ENCODE measurements at places on chromosomes 5 and 9.

DNA sequence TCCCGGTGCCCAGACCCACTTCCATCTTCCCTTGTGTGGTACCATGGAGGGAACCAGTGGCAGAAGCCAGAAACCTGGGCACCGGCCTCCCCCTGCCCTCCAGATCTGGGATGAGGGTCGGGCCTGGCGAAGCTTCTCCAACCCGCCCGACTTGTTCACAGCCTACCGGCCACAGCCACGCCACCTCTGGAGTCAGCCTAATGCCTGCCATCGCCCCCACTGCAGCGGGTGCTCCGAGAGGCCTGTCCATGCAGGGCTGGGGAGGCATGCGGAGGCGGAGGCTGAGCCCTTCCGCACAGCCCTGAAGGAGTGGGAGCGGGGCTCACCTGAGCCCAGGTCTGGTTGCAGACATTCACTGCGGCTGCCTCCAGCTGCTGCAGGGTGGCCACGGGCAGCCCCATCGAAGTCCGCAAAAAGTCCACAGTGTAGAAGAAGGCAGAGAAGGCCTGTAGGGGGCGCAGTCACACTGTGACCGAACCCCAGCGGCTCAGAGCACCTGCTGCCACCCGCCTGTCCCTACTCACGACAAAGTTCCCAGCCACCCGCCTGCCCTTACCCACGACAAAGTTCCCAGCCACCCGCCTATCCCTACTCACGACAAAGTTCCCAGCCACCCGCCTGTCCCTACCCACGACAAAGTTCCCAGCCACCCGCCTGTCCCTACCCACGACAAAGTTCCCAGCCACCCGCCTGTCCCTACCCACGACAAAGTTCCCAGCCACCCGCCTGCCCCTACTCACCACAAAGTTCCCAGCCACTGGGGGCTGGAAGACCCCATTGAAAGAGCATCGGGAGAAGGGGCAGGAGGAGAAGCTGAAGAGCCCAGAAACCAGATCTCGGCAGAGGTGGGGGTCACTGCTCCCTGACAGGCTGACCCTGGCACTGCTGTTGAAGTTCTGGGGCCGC is 3.8 kb upstream of the NPDC1 start:
- peak; percentile 33 for DNase-seq

DNA sequence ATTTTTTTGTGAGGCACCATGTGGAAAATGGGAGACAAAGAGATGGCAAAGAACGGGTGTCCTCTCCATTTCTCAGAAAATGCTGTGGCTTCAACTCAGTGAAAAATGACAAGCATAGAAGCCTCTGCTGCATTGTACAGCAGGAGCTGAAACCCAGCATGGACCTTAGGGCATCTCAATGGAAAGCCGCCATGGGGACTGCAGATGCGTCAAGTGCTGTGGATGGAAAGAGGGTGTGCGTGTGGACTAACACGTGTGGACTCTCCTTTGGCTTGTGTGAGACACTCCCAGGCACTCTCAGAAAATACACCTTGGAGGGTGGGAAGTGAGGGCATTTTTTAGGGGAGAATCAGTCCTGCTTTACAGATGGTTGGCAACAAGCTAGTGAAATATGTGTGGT is 2.2 kb upstream of the GLRX start:
- DNase-seq = no peak

DNA sequence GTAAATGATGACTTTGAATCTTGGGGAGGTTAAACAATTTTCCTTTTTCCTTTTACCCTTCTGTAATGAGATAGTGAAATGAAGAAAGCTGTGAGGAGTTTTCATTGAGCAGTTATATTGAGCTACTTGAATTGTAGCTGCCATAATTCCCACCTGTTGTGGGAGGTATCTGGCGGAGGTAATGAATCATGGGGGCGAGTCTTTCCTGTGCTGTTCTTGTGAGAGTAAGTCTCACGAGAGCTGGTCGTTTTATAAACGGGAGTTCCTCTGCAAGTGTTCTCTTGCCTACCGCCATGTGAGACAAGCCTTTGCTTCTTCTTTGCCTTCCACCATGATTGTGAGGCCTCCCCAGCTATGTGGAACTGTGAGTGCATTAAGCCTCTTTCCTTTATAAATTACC is 258.4 kb downstream of the FER start:
- DNase-seq = no peak

GRCh38 chr9:3916984-3917383 is 382.9 kb downstream of the GLIS3 start:
- DNase-seq = peak; percentile 94

- no peak for DNase-seq
These were observed 24.4 kb upstream of the SMAD5 start for GRCh38 chr5:136108180-136108611.

GRCh38 chr5:31995006-31995405 is 179.1 kb downstream of the GOLPH3 start:
- DNase-seq = no peak
